Left colon (tissue), 2 donors: ENCODE measurements at places on chromosomes 7 and 10. TPM values are rescaled to one million over a fixed set of nuclear protein-coding genes. Genes with fewer than 3 reads are reported as not detected.

Gene PLCE1
- 57.6 TPM for total RNA-seq

GRCh38 chr7:71106226-71106625 is 25.7 kb upstream of the GALNT17 start:
- no peak for DNase-seq

DNA sequence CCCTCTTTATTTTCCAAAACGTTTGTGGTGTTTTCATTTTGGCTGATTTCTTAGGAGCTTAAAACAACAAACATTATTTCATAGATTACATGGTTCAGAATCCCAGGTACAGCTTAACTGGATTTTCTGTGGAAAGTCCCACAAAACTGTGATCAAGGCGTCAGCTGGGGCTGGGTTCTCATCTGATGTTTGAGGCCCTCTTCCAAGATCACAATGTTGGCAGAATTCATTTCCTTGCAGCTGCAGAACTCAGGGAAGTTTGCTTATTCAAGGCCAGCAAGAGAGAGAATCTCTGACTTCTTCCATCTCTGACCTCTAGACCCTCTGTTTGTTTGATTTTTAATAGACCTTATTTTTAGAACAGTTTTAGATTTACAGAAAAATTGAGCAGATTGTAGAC is 108.4 kb upstream of the AGK start:
- no peak for DNase-seq

DNA sequence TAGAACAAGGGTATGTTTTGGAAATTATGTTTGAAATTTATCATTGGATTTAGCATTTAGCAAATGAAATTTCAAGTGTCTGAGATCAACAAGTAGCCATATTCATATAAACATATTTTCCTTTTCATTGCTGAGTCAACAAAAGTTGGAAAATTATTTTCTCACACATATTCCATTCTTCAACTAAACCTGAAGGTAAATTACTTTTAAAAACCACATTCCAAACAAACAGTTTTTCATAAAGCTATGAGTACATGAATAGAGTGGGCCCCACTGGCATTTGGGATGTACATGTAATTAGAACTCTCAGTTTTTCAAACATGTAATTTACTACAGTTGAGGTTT is 178.3 kb upstream of the MKLN1 start:
- no peak for DNase-seq

Gene SPDYE2B
- total RNA-seq: not detected

GRCh38 chr7:81657551-81657950 is 112.3 kb downstream of the HGF start:
- DNase-seq: no peak

Gene COBL
- 75.7 TPM for total RNA-seq

GRCh38 chr10:60340973-60341372 is 48.7 kb downstream of the ANK3 start:
- no peak for DNase-seq

Gene THSD7A
- total RNA-seq: 1.7 TPM

DNA sequence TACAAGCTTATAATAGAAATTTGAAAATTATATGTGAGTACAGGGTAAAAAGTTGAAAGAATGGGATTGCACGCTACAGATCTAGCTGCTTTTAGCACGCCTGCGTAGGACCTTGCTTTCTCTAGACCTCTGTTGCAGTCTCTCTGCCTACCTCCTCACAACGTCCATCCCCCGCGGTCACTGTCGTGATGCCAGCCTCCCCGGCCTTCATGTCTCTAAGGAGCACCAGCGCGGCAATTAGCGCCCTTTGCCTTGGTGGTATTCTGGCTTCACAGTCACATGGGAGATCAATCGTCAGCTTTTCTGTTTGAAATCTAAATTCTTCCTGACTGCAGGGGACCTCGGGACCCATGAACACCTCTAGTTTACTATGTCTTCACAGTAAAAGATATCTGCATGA is 131.3 kb downstream of the EGFR start:
- DNase-seq: no peak

DNA sequence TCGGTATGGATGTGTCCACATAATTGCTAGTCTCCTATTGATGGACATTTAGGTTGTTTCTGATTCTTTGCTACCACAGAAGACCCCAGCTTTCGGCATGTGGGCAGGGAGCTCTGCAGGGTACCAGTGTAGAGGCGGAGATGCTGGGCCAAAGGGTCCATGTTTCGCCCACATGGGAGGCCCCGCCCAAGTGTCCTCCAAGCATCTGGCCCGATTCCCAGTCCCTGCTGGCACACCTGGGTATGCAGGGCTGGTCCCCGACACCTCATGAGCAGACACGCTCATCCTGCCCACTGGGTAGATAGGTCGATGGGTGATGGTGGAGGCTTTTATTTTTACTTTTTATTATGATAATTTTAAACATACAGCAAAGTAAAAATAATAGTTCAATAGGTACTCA is 19.4 kb upstream of the TBRG4 start:
- DNase-seq: no peak

Gene SLC16A12
- total RNA-seq: 0.78 TPM

GRCh38 chr7:30880125-30880720 is 31.4 kb upstream of the AQP1 start:
- DNase-seq: no peak

Gene CD36
- total RNA-seq: 18.0 TPM

- DNase-seq: no peak
Measured at GRCh38 chr7:100789055-100789454, 38.3 kb downstream of the EPHB4 start.

Gene DNAH11
- 0.15 TPM for total RNA-seq

- no peak for DNase-seq
Measured at GRCh38 chr10:99804471-99804870, 22.0 kb downstream of the ABCC2 start.

GRCh38 chr7:80350430-80350829 is 161.4 kb downstream of the GNAT3 start:
- DNase-seq: no peak

Gene PNLIP
- not detected for total RNA-seq
